ENCODE measurements at places on chromosomes 4 and X.

DNA sequence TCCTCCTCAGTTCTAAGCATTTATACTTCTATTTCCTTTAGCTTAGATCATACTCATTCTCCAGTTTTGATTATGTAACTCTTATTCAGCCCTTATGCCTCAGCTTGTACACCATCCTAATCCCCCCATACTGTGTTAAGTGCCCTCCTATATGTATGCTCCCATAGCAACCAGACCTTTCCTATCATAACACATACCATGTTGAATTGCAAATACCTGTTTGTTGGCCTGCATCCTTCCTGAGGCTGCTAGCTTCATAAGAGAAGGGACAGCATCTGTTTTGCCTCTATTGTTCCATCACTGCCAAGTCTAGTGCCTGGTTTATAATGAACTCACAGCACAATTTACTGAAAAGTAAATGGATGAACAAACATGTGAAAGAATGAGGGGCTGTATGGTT, 443.7 kb downstream of the CENPC start:
- DNase-seq: no peak

- no peak for DNase-seq
Observed at GRCh38 chr4:25532591-25532990, 123.1 kb upstream of the SLC34A2 start.

- DNase-seq: no peak
Observed at GRCh38 chr4:8073206-8073863, 85.3 kb downstream of the ABLIM2 start.

DNA sequence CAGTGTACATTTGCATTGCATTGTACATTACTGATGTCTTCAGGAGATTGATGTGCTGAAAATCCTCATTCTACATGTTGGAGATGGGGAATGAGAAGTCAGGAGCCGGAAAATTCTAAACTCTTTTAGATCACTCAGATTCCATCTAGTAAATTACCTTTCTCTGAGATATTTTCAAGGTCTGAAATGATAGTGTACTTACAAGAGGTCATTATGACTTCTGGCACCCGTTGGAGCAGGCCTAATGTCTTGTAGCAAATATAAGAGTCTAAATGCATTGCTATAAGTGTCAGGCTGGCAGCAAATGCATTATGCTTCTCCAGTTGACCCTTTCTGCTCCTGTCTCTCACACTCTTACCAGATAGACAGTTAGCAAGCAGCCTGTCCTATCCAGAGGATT, 692.8 kb downstream of the GRID2 start:
- DNase-seq: no peak

DNA sequence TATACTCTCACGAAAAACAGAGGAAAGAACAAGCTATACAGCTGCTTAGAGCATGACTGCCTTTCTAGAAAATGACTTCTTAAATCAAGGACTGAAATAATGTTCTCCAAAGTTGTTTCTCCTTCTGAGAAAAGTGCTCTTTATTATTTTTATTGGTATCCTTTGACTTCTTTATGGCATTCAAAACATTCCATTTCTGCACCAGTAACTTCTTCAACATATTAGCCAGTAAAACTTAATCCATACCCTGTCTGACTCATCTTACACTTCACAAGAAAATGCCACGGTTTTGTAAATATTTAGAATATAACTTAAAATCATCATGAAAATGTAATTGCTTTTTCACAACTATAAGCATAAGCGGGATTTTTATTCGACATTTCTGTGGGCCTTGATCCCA, 180.4 kb downstream of the NR3C2 start:
- DNase-seq: no peak

DNA sequence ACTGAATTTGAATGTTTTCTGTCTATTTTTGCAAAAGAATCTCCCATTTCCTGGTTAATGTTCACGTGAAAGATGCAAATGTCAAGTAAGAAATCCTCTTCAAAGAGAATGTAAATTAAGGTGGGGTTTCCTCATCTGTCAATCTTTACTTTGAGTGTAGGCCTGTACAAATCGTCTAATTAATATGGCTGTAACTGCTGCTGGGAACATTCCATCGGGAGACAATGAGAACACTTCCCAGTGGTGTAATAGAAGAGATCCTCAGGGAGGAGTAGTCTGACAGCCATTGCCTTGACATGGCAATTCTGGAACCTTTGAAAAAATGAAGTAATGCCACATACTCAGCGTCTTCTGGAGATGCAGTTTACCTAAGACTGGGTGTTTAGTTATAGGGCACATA, 3.7 kb downstream of the EREG start:
- DNase-seq: no peak

DNA sequence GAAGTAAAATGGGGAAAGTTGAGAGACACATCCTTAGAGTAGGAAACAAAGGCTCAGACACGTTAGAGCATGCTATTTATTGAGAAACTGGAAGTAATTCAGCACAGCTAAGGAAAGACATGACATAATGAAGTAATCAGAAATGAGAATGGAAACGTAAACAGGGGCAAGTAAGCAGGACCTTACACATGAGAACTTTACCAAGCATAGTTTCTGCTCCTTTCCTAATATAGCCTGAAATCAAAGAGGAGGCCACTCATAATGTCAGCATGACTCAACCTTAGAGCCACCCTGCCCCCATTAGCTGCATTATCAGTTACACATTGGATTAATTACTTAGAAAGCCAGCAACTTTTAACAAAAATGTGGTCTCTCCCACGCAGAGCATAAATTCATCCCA, 558.3 kb upstream of the GRIA3 start:
- DNase-seq: no peak

DNA sequence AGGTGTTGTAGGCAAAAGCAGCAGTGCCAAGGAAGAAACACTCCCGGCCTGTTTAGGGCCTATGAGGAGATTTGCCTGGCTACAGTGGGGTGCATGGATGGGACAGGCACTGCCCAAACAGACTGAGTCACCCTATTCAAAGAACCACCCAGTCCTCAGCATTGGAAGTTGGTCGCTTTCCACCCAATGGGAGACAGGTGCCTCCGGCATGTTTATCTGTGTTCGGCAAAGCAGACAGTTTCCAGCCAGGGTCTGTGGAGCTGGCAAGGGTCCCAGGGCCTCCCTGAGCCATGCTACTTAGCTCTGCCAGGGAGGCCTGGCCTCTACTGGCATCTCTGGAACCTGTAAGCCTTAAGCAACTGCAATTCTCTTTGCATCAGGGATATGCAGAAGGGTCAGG, 165.1 kb upstream of the ATP6AP2 start:
- DNase-seq: peak; percentile 10

DNA sequence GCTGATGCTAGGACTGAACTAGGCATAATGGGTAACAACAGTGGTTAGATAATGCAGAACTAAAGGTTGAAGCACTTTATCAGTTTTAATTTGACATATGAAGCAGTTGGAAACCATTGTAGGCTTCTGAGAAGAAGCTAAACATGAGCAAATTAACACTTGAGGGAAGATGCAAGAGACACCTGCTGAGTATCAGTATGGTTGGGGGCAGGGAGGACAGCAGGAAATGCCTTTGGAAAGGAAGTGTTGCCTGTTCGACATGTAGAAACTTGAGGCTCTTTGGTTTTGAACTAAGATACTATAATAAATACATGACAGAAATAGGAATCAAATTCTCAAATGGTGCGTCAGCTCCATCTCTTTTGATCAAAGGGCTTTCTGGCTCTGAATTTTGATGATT, 115.6 kb downstream of the FHIP1A start:
- DNase-seq: no peak

GRCh38 chrX:136159611-136160025, 12.3 kb downstream of the FHL1 start:
- no peak for DNase-seq

- DNase-seq: no peak
Observed at GRCh38 chr4:10047967-10048366, 26.7 kb upstream of the SLC2A9 start.

DNA sequence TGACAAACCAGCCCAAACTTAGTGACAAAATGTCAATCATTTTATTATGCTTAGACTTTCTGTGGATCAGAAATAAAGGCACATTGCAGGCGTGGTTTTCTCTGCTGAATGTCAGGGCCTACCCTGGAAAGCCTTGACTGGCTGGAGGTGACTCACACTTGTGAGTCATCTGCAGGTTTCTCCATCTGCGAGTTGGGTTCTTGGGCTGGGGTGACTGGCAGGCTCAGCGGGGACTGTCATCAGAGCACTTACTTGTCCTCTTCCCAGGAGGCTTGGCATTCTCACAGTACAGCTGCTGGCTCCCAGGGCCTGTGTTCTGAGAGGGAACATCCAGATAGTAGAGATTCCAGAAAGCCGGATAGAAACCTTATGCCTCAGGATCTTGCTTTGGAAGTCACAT, 153.8 kb upstream of the AGA start:
- DNase-seq: no peak

- no peak for DNase-seq
Observed at GRCh38 chr4:90842960-90843359, 715.8 kb downstream of the CCSER1 start.

DNA sequence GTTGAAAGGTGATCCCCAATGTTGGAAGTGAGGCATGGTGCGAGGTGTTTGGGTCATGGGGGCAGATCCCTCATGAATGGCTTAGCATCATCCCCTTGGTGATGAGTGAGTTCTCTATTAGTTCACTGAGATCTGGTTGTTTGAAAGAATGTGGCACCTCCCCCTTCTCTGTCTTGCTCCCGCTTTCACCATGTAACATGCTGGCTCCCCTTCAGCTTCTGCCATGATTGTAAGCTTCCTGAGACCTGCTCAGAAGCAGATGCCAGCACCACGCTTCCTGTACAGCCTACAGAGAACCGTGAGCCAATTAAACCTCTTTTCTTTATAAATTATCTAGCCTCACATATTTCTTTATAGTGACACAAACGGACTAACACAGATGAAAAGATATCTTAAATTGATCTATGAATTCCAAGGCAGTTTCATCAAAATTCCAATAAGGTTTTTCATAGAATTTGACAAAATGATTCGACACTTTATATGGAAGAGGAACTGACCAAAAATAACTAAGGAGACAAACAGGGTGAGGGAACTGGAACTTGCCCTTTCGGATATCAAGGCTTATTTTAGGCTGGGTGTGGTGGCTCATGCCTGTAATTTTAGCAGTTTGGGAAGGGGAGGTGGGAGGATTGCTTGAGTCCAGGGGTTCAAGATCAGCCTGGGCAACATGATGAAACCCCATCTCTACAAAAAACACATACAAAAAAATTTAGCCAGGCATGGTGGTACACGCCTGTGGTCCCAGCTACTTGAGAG, 56.9 kb upstream of the OGT start:
- DNase-seq: no peak

DNA sequence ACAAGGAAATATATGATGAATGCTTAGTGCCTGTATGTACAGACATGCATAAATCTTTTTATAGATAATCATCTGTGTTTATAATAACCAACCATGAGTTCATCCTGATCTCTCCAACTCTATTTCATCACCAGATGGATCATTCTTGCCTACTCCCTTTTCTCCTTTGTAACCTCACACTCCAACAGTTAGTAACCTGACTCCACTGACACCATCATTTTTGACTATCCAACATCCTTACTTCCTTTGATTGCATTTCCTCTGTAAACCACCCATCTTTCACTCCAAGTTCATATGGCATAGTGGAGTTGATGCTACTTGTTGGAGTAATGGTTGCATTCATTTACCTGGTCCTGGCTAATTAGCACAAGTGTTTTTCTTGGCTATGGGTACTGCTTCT, 170.6 kb downstream of the ZNF330 start:
- DNase-seq: no peak

DNA sequence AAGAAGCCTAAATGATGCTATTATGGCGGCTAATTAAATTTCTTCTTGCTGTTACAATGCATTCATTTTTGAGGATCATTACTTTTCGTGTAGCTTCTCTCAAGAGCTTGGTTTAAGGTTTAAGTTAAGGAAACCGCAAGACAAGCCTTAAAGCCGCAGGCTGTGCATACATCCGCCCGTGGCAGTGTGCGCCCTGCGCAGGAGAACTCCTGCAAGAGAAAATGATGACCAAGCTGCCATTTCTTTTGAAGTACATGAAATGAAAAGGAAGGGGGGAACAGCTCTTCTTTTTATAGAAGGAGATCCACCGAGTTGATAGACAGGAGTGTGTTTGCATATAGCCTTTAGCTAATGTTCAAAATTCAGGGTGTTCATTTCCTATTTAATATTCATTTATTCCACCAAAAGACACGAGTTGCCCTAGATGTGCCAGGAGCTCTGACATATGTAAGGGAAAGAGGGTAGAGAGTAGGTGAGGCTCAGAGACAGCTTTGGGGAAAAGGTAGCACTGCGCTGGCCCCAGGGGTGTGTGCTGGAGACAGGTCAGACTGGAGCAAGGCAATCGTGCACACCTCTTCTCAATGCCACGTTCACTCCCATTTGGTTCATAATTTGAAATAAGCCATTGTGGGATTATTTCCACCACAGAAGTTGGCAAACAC, 112.1 kb upstream of the LDB2 start:
- no peak for DNase-seq

- no peak for DNase-seq
Observed at GRCh38 chr4:98967786-98968329, 27.7 kb upstream of the METAP1 start.

Data from NCI-H1105 (cell line).